ENCODE measurements at places on chromosomes 1 and 21. TPM values are rescaled to one million over a fixed set of nuclear protein-coding genes. Genes with fewer than 3 reads are reported as not detected.
A peak's percentile ranks its signal among the peaks of the same experiment; 100 is the strongest.

- no peak for DNase-seq
Measured at GRCh38 chr1:54848134-54848948, 38.7 kb downstream of the DHCR24 start.

DNA sequence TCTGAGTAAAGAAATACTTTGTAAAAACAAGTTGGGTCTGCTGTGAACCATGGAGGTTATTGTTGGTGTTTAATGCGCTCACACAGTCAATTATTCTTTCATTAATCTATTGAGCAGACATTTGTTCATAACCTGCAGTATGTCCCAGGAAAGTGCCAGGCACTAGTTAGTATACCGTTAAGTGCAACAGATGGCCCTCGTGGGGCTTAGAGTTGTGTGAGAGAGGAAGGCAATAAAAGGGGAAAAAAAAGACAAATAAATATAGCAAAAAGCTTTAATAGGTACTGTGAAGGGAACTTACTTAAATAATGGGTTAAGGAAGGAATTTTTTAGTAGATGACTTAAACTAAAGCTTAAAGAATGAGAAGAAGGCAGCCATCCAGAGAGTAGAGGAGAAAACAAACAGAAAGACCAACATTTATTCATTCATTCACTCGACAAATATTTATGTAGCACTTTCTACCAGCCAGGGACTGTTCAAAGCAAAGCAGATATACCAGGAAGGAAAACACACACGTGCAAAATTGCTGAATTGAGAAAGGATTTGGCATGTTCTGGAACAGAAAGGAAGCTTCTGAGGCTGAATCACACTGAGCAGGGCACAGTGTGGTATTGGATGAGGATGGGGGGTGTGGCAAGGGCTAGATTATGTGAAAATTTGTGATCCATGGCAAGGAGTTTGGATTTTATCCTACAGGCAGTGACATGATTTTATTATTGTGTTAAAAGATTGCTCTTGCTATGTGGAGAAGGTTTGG is 296.1 kb upstream of the SGIP1 start:
- no peak for DNase-seq

- no peak for DNase-seq
Measured at GRCh38 chr1:156098784-156099183, 15.7 kb upstream of the LMNA start.

DNA sequence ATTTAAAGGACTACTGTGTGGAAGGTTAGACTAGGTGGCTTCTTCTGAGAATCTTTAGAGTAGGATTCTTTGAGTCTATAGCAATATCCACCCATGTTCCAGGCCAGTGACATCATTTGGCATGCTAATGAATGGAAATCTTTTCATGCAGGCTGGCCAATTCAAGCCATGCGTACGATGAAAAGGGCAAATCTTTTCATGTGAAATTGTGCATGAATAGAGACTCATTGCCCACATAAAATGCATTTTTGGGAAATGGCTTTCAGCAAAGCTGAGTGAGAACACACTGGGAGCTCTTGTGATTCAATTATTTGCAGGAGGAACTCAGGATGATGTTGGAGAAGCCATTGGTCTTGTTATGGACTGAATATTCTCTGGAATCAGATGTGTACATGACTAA is 324.9 kb upstream of the DAB1 start:
- DNase-seq, result no peak

- no peak for DNase-seq
Measured at GRCh38 chr1:174931214-174931613, 68.5 kb upstream of the CACYBP start.

DNA sequence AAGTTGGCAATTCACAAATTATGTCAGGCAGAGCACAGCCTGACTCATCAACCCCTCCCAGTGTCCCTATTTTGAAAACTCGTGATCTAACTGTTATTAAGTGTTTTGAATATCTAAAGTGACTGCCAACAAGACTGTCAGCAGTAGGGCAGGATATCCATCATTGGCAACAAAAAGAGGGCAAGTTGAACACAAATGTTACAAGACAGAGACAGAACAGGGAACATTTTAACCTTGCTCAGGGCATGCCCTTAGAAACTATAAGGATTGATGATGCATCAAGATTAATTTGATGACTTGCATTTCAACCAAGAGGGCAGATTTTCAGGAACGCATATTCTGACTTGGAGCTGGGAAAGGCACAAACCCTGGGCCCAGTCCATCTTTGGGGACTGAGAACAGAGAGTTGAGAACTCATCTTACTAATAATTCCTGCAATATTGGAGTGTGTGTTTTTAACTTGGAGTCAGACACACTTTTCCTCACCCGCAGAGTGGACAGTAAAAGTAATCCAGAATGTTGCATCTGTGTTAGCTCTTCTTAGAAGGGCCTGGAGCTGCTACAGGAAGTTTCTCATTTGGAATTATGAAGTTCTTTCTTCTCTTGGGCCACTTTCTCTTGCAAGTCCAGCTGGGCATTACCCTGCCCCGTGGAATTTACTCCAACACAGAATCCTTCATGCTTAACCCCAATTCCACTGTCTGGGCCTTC is 317.2 kb downstream of the LTN1 start:
- DNase-seq, result no peak

GRCh38 chr1:165129568-165130164 is 226.8 kb downstream of the LMX1A start:
- no peak for DNase-seq

GRCh38 chr1:41715441-41716095 is 203.2 kb downstream of the HIVEP3 start:
- no peak for DNase-seq

DNA sequence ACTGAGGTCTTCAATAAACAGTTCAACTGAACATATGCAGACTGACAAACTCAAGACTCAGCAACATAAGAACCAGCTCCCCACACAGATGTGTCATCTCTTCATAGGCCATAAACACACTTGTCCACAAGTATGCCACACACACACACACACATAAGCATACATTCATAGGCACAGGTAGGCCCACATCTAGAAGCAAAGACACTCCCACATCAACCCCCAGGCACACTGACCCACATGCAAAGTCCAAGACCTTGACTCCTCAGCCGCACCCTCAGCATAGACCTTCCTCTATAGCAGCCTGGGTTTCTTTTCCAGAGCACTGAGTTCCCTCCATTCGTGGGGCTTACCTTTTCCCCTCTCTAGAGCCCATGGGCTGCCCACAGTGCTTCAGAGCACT is 1.4 kb downstream of the LAD1 start:
- DNase-seq, result no peak

GRCh38 chr1:228944296-228944695 is 209.0 kb downstream of the RHOU start:
- DNase-seq, result peak; percentile 54

DNA sequence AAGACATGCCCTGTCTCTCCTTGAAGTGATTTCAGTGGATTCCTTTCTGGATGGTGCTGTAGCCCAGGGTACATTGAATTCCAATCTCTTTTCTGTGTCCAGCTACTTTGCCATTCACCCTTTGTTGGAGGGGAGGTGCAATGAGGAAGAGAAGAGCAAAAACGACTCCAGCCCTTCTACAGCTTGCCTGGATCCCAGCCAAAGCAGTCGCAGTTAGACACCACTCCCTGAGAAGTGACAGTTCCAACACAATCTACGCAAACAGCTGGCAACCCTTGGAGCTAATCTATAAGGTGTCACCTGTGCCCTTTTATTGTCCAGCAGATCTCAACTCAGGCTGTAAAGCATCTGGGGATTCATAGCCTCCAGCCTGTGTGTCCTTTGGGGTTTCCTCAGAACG is 4.6 kb downstream of the CD244 start:
- DNase-seq, result no peak

- no peak for DNase-seq
Measured at GRCh38 chr1:89516055-89516454, 8.6 kb upstream of the LRRC8B start.

- no peak for DNase-seq
Measured at GRCh38 chr1:224173523-224173922, 9.5 kb upstream of the DEGS1 start.

DNA sequence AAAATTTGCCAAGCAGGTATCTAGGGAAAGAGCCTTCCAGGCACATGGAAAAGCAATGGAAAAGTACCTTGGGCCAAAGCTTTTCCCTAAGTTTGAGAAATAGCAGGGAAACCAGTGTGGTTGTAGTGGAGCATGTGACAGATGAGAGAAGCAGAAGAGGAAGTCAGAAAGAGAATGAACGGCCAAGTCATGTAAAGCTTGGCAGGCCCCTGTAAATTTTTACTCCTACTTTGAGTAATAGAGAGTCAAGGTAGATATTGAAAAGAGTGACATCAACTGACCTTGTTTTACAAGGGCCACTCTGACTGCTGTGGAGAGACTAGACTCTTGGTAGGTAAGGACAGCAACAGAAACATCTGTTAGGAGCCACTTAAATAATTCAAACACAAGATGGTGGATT is 180.9 kb upstream of the PRMT6 start:
- DNase-seq, result no peak

- no peak for DNase-seq
Measured at GRCh38 chr1:206863266-206863665, 2.2 kb upstream of the IL20 start.

DNA sequence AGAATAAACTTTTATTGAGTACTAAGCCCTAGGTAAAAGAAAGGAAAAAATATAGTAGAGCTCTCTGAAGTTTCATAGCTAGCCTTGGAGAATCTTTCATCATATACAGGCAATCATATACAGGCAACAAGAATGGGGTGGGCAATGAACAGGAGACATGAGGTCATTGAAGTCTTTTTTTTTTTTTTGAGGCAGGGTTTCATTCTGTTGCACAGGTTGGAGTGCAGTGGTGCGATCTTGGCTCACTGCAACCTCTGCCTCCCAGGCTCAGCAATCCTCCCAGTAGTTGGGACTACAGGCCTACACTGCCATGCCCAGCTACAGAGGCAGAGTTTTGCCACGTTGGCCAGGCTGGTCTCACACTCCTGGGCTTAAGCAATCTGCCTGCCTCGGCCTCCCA is 22.1 kb downstream of the RUSC1 start:
- DNase-seq, result no peak

DNA sequence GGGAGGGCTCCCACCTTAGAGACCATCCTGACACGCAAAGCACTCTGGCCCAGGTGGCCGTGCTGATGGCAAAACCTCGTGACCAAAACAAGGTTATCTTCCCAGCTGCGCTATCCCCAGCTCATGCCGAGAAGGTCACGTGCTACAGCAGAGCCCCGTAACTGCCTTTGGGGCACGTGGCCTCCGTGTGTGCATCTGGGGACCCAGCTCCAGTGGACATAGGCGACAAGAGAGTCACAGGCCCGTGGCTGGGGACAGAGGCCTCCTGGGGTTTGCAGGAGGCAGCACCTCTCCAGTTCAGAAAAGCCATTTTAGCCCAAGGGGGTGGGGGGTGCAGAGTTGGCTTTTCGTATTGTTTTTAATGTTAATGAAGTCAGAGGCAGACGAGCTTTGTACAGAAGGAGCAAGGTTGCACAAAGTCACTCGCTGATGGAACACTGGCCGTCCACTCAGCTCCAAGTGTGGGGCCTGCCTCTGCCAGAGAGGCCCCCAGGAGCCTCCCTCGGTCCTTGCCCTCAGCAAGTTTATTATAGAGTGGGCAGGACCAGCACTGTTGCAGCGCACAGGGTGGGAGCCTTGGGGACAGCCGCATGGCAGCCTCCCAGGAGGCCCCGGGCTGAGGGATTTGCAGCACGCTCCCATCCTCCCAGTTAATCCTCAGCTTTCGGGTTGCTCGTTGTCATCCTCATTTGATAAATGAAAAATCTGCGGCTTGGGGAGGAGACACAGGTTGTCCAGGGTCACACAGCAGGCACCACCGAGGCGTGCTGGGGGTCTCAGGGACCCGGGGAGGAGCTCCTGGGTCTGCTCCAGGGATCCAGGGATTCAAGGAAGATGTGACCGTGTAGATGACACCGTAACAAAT is 8.0 kb upstream of the PDE9A start:
- DNase-seq, result no peak

DNA sequence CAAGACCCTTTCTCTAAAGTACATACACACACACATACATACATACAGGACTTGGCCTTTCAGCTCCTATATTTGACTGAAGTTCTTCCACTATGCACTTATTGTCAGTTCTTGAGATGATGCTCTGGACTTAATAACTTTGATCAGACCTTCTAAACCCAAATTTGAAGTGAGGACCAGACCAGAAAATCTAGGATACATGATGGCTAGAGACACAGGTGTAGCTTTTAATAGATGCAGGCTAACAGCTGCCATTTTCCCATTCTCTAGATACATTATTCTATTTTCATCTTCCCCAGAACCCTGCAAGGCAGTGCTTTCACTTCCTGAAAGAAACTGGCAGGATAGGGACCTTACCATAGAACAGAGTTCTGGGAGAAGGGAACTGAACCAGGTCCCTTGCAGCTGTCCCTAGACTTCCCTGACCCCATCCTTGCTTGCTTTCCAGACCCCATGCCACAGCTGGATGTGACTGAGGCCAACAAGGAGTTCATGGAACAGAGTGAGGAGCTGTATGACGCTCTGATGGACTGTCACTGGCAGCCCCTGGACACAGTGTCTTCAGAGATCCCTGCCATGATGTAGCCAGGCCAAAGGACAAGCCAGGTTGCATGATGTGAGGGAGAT is 14.9 kb upstream of the RAB42 start:
- DNase-seq, result no peak

DNA sequence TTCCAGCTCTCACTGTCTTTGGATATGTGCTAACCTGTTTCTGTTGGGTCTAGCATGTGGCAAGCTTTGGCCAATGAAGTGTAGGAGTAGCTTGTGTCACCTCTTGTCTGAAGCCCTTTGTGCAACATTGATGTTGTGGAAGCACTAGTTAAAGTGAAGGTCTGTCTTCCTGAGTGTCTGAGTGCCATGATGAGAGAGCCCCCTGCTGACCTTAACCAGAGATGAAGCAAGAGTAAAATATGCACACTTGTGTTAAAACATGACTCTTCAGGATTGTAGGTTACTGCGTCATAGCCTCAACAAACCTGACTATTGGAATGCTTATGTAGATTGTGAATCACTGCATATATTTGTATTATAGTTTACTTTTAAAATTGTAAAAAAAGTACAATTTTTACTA is 103.7 kb downstream of the NCAM2 start:
- no peak for DNase-seq

DNA sequence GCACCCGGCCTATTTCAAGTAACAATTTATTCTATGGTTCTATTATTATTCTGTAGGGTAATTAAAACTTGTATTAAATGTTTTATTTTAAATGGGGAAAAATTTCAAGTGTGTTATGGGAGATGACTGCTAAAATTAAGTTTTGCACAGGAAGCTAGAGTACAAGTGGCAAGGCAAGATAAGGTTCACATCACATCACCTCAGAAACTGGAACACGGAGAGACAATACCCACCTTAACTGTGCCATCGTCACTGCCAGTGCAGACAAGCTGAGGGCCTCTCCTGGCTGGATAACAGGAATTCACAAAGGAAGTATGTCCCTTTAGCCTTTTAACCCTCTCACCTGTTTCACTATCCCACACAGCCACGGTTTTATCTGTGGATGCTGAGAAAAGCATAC is 7.6 kb downstream of the SNRNP40 start:
- DNase-seq, result no peak

Gene ODR4
- total RNA-seq, result 12.1 TPM

Gene TFF2
- not detected for total RNA-seq

Gene PAQR6
- total RNA-seq, result not detected

Gene APCS
- total RNA-seq, result not detected

Gene LCE1D
- not detected for total RNA-seq

Gene OR2T2
- not detected for total RNA-seq

Gene CDK18
- 85.6 TPM for total RNA-seq
